ENCODE measurements at places on chromosomes 7 and 10. TPM values are rescaled to one million over a fixed set of nuclear protein-coding genes. Genes with fewer than 3 reads are reported as not detected.
A peak's percentile ranks its signal among the peaks of the same experiment; 100 is the strongest.

GRCh38 chr10:48598243-48598935 lies 6.5 kb downstream of the ARHGAP22 start:
- no peak for DNase-seq

DNA sequence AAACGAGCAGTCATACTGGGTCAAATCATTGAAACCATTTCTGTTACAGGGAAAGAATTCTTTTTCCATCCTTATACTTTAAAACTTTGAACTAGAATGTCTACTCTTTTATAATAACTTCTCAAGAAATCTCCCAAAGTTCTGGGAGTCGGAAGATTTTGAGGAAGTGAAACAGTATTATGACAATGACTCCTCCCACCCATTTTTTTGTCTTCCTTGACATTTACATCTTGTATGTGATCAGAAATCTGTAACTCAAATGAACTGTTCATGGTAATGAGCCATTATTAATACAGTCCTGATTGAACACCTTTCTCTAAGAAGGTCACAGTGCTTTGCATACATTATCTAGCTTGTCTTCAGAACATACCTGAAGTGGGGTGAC lies 227.4 kb downstream of the CELF2 start:
- no peak for DNase-seq

Gene GCK
- total RNA-seq = 0.18 TPM

GRCh38 chr7:83782628-83783027 lies 133.7 kb upstream of the SEMA3E start:
- no peak for DNase-seq

GRCh38 chr10:17682236-17682946 lies 38.4 kb downstream of the STAM start:
- no peak for DNase-seq

DNA sequence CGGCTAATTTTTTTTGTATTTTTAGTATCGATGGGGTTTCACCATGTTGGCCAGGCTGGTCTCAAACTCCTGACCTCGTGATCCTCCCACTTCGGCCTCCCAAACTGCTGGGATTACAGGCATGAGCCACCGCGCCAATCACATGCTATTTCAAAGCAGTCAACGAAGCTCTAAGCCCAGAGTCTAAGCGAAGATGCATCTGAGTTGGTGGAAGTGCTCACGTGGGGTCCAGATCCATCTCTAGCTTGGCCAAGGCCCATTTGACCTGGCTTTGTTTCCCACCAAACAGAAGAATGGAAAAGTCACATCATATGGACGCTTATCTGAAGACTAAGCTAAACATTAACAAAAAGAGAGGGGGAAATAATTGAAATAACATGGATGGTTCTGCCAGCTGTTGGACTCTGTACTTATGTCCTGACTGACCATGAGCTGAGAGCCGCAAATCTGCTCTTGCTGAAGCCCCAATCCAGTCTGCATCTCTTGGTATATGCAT lies 3.8 kb upstream of the GTF2I start:
- DNase-seq = no peak

GRCh38 chr7:70353330-70353945 lies 755.2 kb downstream of the AUTS2 start:
- DNase-seq = no peak

- peak; percentile 66 for DNase-seq
These were observed 32.8 kb downstream of the NOD1 start for GRCh38 chr7:30445770-30446169.

- no peak for DNase-seq
These were observed 125.6 kb upstream of the TBX20 start for GRCh38 chr7:35379481-35379880.

DNA sequence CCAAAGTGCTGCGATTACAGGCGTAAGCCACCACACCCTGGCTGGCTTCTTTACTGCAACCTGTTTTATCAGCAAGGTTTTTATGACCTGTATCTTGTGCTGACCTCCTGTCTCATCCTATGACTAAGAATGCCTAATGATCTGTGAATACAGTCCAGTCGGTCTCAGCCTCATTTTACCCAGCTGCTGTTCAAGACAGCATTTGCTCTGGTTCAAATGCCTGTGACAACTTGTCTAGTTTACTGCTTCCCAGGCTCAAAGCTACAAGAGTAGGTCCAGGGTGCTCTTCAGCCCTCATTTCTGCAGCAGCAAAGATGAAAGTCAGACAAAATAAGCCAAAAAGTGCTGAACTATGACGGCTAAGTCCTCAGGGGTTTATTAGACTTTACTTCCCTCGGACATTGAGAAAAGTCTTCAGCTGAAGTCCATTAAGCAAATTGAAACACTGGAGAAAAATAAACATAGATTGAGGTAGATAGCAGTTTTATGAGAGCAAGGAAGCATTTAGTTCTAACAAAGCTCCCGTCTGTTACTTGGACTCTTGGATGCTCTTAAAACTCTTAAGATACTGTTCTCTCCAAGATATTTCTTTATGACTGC lies 12.5 kb upstream of the LYZL1 start:
- DNase-seq = no peak

Gene NPS
- not detected for total RNA-seq

GRCh38 chr10:132904181-132904813 lies 38.1 kb downstream of the CFAP46 start:
- DNase-seq = peak; percentile 24

GRCh38 chr7:107969856-107970255 lies 33.1 kb downstream of the LAMB1 start:
- DNase-seq = no peak

- DNase-seq = no peak
These were observed 58.7 kb upstream of the TMEM106B start for GRCh38 chr7:12152196-12152918.

GRCh38 chr7:1122832-1123501 lies 35.1 kb downstream of the GPER1 start:
- DNase-seq = no peak

Gene FRMD4A
- 27.5 TPM for total RNA-seq

GRCh38 chr7:45670717-45671116 lies 96.5 kb downstream of the ADCY1 start:
- no peak for DNase-seq

GRCh38 chr10:94251568-94251967 lies 111.2 kb downstream of the NOC3L start:
- no peak for DNase-seq

DNA sequence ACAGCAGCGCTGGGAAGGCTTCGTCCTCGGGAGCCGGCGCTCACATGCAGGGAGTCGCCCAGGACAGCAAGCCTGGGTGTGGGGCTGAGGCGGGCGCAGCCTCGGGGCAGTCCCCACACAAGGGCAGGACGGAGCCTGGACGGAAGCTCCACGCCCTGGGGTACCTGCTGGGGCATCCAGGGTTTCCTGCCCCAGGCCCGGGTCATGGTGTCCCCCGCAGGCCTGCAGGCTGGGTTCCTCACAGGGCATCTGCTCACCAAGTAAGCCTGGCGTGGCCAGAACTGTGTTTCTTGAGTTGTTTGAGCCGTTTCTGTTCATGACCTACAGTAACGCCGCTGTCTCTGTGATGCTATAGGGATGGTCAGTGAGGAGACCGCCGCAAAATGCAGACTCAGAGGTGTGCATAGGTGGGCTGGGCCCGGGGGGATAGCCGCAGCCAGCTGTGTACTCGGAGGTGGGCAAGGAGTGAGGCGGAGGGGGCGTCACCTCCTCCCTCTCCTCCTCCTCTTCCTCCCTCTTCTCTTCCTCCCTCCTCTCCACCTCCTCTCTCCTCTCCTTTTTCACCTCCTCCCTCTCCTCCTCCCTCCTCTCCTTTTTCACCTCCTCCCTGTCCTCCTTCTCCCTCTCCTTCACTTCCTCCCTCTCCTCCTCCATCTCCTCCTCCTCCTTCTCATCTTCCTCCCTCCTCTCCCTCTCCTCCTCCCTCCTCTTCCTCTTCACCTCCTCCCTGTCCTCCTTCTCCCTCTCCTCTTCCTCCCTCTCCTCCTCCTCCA lies 438.9 kb downstream of the DNAJB6 start:
- no peak for DNase-seq

Gene INSYN2A
- 0.18 TPM for total RNA-seq

DNA sequence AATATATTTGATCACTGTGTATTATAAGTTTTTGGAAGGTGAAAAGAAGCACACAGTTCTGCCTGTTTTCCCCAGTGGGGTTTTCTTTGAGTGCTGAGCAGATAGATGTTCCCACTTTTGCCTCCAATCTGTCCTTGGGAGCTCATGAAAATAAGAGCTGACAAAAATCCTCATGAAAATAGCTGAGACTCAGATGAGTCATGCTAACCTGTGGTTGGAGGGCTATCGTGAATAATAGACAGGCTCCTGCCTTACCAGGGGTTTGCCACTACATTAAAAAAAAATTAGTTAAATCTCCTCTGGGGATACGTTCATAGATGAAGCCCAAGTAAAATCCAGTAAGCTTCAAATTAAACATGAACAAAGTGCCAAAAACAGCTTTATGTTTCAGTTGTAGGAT lies 10.9 kb upstream of the AOAH start:
- DNase-seq = no peak

GRCh38 chr10:4514445-4515108 lies 311.4 kb upstream of the AKR1E2 start:
- no peak for DNase-seq

Gene TACR2
- not detected for total RNA-seq

DNA sequence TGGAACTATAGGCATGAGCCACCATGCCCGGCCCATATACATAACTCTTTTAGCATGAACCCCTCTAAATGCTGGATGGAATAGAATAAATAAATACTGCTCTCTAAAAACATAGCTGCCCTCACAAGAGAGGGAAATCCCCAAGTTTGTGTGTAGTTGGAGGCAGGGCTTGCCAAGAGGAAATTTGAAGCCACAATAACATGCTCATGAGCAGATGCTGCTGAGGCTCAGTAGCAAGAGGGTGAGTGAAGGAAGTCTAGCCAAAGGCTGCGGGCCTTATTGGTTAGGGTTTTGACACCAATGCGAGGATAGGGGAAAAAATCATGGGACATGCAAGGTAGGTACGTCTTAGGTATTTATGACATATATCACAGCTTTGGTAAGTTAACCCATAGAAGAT lies 17.3 kb downstream of the TPK1 start:
- no peak for DNase-seq

DNA sequence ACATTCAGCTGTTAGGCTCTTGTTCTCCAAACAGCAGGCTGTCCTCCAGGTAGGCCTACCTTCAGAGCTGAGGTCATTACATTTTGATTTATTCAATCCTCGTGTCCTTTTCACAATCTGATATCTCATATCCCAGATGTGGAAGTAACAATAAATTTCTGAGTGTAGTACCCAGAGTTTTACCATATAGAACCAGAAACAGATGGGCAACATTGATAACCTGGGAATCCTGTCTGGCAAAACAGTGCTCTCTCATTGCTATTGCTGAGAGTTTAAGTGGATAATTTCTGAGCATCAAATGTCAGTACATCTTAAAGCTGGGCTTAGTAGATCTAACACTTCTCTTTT lies 1007.8 kb downstream of the REEP3 start:
- no peak for DNase-seq

Gene FOXI2
- total RNA-seq = not detected

GRCh38 chr10:91460681-91461080 lies 50.5 kb downstream of the HECTD2 start:
- DNase-seq = no peak

DNA sequence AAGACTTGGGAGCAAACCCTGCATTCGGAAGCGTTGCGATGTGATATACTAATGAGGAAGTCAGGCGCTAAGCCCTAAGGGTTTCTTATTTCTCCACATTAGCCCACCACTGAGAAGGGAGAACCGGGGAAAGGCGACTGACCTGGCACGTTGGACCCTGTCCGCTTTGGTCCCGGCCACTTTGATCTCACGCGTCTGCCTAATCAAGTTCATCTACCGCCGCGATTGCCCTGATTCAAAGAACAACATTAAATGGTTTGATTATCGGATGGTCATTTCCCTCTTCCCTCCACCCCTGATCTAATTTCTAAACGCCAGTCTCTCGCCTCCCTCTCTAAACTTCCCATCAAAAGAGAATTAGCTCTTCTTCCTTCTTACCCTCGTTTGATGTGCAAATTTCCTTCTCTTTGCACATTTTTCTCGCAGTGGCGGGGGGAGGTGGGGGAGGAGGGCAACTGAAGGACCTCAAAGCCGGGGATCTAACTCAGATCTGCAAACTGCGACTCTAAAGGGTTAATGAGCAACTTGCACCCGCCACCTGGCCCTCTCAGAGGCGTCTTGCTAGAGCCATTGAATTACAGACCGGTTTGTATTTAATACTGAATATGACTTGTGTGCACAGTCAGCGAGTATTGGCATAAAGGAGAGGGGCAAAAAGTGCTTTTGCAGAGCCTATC lies 687 bp upstream of the DKK1 start:
- DNase-seq = peak; percentile 32

DNA sequence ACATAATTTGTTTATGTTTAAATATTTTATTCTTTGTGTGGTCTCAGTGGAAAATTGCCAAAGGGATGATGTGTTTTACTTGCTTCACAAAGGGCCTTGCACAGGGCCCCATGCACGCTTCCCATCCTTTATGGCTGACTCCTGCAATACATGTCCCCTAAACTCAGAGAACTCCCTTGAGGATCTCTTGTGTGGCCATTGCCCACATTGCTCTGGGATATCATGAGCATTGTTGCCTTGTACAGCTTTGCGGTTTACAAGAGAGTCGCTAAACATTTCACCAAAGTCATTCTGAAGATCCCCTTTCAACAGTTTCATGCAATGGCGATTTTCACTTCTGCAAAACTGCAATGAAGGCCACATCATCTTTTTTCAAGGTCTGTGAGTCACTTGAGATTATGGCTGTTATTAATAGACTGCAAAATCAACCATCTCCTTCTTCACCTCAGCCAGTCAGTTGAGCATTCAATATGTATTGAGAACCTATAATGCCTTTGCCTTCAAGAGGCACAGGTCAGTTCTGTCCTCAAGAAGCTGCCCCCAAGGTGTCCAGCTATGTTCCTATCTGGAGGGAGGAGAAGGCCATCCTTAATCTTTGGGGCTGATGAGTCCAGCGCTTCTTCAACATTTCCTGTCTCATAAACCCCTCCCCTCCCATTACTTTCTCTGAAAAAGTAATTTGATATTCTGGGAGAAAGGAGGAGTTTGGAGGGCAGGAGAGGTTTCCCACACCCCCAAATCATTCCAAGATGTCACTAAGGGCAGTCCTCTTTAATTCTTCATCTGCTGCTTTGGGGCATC lies 108.1 kb downstream of the CCDC71L start:
- DNase-seq = peak; percentile 22

DNA sequence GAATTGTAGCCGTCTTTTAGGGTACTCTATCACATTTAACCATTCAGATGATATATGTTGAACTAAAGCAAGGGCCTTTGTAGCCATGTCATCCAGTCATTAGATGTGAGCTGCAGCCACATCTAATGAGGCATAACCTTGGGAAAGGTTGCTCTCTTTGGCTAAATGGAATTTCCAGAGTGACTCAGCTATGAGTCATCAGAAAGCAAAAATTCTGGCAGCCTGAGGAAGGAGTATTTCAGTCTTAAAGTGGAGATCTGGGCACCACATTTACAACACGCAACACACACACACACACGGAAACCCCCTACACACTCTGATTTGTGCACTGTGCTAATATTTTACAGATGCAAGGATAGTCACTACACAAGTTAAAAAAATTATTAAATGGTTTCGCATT lies 176.9 kb upstream of the ZWINT start:
- peak; percentile 27 for DNase-seq

DNA sequence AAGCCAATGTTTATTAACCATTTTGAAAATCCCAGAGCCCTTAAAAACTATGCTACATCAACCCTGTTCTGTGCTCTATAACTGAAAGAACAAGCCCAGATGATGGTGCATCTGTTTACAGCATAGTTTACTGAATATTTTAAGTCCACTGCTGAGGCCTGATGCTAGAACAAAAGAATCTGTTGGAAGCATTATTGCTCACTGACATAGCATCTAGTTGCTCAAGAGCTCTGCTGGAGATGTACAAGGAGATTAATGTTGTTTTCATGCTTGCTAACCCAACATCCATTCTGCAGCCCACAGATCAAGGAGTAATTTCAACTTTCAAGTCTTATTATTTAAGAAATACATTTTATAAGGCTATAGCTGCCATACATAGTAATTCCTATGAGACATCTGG lies 181.3 kb upstream of the FEZF1 start:
- DNase-seq = no peak

Gene HMX2
- total RNA-seq = not detected
